Uterus (tissue), 4 donors: ENCODE measurements at places on chromosomes 2 and 18. TPM values are rescaled to one million over a fixed set of nuclear protein-coding genes. Genes with fewer than 3 reads are reported as not detected.

ARL4C gene
- 3.1 TPM for total RNA-seq

DNA sequence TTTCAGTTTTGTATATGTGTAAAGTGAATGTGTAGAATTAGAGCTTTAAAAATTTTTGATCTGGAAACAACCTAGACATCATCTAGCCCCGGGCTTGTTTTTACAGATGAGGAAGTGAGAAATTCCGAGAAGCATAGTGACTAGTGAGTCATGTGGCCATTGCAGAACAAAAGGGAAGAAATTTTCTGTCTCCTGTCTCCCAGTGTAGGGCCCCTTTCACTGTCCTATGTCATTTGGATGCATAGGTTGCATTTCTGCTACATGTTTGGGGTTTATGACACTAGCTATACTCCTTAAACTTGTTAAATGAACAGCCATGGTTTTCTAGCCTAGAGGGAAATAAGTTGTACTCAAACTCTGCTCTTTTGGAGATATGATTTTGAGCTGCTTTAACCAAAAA is 84.6 kb downstream of the PLCL1 start:
- no peak overlapping the region for H3K4me3 ChIP-seq

DNA sequence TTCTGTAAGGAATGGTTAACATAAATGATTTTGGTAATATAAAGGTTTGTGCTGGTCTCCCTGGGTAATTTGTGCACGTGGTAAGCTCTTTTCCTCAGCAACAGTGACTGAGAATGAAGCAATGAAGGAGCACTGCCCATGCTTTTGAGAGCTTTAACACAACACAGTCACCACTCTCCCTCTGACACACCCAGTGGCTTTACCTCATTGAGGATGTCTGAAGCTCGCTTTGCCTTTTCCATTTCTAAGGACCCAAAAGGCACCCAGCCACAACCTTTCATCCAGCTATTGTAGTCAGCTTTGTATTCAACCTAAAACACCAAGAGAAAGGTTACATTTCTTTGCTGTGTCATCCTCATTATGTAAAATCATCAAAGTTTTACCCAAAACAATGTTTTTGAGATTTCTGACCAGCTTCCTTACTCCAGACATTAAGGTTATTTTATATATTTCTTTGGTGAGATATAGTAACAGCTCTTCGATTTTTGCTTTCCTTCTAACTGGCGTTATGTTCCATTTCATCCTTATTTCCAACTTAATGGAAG is 51.7 kb downstream of the NEB start:
- H3K4me1 ChIP-seq = no peaks in the 10 kb centered on the region
- no peak overlapping the region for H3K27ac ChIP-seq
- H3K36me3 ChIP-seq = no peaks in the 10 kb centered on the region

DNA sequence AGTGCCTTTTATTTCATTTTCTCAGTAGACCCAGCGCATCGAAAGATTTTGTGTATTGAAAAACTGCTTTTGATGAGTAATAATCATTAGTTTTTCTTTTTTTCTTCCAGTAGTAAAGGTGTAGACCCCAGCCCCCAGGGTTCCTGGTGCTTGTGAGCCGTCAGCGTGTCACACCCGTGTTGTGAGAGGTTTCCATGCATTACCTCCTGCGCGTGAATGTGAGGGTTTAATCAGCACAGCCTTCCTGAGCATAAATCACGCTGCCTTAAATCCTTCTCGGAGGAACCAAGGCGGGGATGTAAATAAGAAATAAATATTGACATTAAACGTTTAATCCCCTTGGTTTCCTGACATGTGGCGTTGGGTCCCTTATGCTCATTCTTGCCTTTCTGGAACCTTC is 24.3 kb downstream of the TSHZ1 start:
- no peak overlapping the region for H3K27ac ChIP-seq
- H3K27me3 ChIP-seq = no peaks in the 10 kb centered on the region
- H3K36me3 ChIP-seq = no peaks in the 10 kb centered on the region
- no peak overlapping the region for H3K4me3 ChIP-seq
- no peak for DNase-seq
- no peaks in the 10 kb centered on the region for H3K4me1 ChIP-seq

DNA sequence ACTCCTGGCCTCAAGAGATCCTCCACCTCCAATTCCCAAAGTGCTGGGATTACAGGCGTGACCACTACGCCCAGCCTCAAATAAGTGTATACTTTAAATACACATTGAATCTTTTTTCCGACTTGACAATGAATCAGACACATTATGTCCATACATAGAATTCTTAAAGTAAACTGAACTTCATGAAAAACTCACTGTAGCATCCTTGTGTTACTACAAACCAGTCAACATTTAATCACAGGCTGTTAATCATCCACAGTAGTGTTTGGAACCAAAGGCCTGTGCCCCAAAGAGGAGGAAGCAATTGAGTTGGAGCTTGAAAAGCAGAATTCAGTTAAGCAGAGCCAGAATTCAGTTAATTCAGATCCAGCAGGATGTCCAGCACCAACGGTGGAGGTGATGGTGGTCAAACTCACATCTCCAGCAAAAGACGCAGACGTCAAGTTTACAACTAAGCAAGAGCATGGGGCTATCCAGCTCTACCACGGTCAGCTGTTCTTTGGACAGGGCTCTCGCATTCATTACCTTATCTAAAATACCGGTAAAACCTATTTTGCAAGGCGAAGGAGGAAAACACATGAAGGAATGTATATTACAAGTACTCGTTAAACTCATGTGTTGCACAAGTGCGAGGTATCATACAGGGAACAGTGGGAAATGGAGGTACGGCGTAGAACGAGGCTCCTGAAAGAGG is 1.2 kb downstream of the SLC39A6 start:
- H3K4me3 ChIP-seq = peak overlapping the region; percentile 89
- H3K36me3 ChIP-seq = no peaks in the 10 kb centered on the region
- peak overlapping the region; percentile 100 for H3K27ac ChIP-seq
- H3K27me3 ChIP-seq = no peaks in the 10 kb centered on the region

DNA sequence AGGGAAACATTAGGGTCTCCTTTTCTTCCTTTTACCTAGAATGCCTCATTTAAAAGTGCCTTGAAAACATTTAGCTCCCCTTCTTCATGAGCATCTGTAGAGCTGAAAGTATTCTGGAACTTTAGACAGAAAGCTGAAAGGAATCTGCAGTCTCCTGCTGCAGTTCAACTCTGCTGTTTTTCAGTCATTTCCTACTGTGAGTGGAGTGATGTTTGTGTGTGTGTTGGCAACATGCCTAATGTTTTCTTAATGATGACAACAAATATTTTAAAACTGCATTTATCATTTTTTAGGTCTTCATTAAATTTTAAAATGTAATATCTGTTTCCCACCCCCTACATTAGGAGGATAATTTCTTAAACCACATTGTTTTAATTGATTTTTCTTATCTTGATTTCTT is 66.6 kb downstream of the TWSG1 start:
- H3K27me3 ChIP-seq = no peaks in the 10 kb centered on the region
- H3K36me3 ChIP-seq = no peaks in the 10 kb centered on the region
- H3K4me3 ChIP-seq = no peak overlapping the region
- no peak overlapping the region for H3K27ac ChIP-seq
- no peaks in the 10 kb centered on the region for H3K4me1 ChIP-seq

DNA sequence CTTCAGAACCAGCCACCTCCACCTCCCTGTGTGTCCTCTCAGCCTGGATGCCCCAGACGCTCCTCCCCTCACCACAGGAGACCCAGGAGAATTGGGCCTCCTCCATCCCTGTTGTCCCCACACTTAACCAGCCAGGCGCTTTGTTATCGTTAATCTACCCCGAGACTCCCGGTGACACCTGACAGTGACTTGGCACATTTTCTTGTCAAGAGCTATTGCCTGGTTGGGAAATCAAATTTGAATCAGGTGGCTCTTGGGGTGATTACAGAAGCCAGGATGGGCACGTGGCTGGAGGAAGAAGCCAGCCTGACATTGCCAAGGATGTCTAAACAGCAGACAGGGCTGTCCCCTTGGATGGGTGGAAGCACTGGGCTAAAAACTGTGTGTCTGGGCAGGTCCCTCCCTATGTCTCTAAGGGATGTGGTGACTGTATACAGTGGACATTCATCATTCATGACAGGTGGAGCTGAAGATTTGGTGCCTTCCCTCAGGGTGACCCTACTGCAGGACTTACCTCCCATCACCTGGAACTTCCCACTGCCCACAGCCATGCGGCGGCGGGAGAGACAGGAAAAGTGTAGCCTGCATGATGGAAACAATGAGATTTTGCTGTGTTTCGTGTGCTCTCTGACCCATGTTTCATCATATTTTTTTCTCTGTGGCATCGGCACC is 157.2 kb upstream of the CAPN13 start:
- H3K27me3 ChIP-seq = no peaks in the 10 kb centered on the region
- no peaks in the 10 kb centered on the region for H3K36me3 ChIP-seq
- no peak for DNase-seq
- no peaks in the 10 kb centered on the region for H3K4me1 ChIP-seq

DNA sequence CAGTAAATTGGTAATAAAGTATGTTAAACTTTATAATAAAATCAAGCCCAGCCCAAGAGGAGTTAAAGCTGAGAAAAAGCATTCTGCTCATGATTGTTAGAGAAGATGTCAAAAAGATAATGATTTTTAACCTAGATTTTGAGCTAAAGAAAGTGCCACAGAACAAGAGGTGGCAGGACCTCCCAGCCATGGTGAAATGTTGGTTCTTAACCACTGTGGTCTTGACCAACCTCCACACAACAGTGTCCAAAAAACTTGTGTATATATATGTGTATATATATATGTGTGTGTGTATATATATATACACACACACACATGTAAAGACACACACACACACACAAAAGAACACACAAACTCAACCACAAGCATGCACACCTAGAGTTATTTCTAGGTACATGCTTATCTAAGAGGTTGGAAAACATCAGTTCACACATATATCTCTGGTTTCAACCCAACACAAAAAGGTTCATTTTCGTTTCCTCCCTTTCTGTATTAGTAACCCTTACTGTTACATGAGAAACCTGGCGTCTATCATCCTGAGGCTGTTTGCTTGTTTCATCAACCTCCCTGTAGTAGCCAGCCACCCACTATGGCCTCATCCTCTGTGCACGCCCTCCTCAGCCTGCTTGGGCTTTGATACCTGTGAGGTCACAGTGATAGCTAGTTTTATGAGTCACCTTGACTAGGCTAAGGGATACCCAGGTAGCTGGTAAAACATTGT is 631.8 kb upstream of the ID2 start:
- no peaks in the 10 kb centered on the region for H3K27me3 ChIP-seq
- no peak for DNase-seq
- H3K4me1 ChIP-seq = no peaks in the 10 kb centered on the region
- H3K27ac ChIP-seq = no peak overlapping the region
- no peak overlapping the region for H3K4me3 ChIP-seq
- no peaks in the 10 kb centered on the region for H3K36me3 ChIP-seq

- no peaks in the 10 kb centered on the region for H3K27me3 ChIP-seq
- DNase-seq = no peak
- no peak overlapping the region for H3K4me3 ChIP-seq
- no peaks in the 10 kb centered on the region for H3K4me1 ChIP-seq
- no peak overlapping the region for H3K27ac ChIP-seq
- H3K36me3 ChIP-seq = no peaks in the 10 kb centered on the region
Measured at GRCh38 chr18:26489191-26489590, 59.2 kb downstream of the KCTD1 start.
